ENCODE measurements at places on chromosomes 16 and 17.
A peak's percentile ranks its signal among the peaks of the same experiment; 100 is the strongest.

- peak; percentile 48 for DNase-seq
Observed at GRCh38 chr16:30941600-30942425, 7.1 kb upstream of the ORAI3 start.

- no peak for DNase-seq
Observed at GRCh38 chr16:19463468-19464315, 46.0 kb downstream of the TMC5 start.

GRCh38 chr17:77416105-77416713 is 275.4 kb downstream of the SEC14L1 start:
- DNase-seq = no peak

GRCh38 chr17:750431-751037 is 1.5 kb downstream of the GEMIN4 start:
- no peak for DNase-seq

GRCh38 chr16:85842848-85843247 is 43.4 kb downstream of the COX4I1 start:
- no peak for DNase-seq

GRCh38 chr17:72634621-72635020 is 457.9 kb downstream of the SLC39A11 start:
- no peak for DNase-seq

GRCh38 chr16:47687694-47688093 is 226.6 kb downstream of the PHKB start:
- no peak for DNase-seq

- no peak for DNase-seq
Observed at GRCh38 chr16:65740711-65741110, 618.8 kb upstream of the CDH11 start.

DNA sequence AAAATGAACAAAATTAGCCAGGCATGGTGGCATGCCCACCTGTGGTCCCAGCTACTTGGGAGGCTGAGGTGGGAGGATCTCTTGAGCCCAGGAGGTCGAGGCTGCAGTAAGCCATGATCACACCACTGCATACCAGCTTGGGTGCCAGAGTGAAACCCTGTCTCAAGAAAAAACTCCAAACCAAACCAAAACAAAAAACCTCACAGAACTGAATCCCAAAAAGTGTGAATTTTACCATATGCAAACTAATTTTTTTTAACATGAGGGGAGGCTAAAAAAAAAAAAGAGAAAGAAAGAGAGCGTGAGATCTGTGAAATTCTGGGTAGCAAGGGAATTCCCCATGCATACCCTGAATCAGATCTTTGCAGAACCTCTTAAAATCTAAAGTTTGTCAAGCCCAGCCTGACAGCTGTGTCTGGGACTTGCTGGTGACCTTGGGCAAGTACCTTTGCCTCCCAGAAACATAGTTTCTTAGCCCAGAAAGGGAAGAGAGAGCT is 17.1 kb upstream of the CDH1 start:
- DNase-seq = no peak

All from T-helper 2 cell (primary cell).